ENCODE measurements at places on chromosomes 6 and 20.

DNA sequence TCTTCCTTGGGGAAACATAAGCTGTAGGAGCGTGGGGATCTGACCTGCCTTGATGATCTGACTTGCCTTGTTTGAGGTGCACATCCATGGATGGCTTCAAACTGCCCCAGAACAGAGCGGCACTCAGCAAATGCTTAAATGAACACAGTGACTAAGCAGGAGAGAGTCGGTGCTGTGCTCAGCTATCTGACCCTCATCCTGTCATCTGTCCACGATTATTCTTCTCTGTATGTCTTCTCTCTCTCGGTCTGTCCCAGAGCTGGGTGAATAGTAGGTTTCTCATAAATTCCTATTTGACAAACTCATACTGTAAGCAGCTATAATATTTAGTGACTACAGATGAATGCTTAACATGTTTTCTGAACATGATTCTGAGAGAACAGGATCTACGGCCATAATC lies 37.3 kb downstream of the TRAM2 start:
- no peak for DNase-seq

- peak; percentile 84 for DNase-seq
These were observed 38.8 kb downstream of the SRC start for GRCh38 chr20:37384683-37385174.

GRCh38 chr6:52135217-52135616 lies 47.8 kb upstream of the PKHD1 start:
- no peak for DNase-seq

DNA sequence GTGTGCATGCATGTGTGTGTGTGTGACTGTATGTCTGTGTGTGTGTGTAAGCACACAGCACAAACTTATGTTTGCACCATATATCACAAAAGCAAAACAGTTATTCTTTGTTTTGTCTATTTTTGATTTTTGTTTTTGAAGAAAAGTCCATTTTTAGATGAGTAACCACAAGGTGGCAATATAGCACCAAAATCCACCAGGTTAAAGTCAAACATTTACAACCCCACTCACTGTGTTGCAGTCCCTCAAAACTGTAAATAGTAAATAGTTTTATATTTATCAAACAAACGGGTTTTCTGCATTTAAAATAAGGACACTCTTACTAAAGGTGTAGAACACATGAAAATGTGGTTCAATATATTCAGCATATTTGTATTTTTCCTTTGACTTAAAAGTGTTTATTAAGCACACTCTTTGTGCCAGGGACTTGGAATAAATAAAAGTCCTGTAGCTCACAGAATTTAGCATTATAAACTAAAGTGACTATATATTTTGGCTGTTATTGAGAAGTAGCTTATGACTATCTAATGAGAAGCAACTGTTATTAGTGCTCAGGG lies 118.5 kb downstream of the GFRAL start:
- DNase-seq: no peak

DNA sequence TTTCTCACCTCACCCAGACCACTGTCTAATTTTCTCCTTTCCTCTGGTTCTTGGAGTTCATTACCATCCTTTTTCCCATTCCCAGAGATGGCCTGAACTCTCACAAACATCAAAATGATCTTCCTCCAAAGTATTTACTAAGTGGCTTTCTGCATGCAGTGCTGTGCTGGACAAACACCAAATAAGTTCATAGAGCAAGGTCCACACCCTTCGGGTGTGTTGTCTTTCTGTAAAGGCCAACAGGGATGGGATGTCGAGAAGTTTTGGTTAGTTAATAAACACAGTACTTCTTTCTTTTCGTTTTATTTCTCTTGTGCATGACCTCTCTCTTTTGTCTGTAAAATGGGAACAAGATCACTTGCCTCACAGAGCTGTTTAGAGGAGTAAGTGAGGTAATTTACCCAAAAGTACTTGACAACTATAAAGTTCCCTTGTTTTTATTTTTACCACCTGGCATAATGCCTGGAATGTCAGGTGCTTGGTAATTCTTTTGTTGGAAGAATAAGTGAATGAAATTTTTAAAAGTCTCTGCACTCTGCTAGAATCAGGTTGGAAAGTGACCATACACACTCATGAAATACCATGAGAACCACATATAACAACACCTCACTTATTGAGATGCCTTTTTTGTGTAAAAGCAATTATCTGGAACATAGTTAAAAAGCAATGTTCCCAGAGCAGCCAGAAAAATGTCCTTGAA lies 22.8 kb upstream of the CCN6 start:
- DNase-seq: no peak

DNA sequence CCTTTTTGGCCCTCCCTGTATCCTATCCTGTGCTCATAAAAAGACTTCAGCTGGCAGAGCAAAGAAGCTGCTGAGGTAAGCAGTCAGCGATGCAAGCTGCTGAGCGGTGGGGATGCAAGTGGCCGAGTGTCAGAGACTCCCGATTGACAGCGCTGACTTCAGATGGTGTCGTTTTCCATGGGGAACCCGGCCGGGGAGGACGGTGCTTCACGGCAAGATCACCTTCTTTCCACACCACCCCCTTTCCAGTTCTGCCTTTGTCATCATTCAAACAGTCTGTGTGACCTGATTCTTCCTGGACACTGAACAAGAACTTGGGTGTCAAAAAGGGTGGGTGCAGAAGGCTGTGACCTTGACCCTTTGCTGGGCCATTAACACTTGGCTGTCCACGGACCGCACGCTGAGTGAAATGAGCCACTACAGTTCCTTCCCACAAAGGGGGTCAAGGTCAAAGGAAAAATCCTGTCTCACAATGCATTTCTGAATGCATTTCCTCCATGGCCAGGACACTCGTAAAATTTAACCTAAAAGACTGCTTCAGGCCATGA lies 52.9 kb upstream of the UNC93A start:
- no peak for DNase-seq

GRCh38 chr6:52596371-52597028 lies 19.6 kb upstream of the TRAM2 start:
- no peak for DNase-seq

DNA sequence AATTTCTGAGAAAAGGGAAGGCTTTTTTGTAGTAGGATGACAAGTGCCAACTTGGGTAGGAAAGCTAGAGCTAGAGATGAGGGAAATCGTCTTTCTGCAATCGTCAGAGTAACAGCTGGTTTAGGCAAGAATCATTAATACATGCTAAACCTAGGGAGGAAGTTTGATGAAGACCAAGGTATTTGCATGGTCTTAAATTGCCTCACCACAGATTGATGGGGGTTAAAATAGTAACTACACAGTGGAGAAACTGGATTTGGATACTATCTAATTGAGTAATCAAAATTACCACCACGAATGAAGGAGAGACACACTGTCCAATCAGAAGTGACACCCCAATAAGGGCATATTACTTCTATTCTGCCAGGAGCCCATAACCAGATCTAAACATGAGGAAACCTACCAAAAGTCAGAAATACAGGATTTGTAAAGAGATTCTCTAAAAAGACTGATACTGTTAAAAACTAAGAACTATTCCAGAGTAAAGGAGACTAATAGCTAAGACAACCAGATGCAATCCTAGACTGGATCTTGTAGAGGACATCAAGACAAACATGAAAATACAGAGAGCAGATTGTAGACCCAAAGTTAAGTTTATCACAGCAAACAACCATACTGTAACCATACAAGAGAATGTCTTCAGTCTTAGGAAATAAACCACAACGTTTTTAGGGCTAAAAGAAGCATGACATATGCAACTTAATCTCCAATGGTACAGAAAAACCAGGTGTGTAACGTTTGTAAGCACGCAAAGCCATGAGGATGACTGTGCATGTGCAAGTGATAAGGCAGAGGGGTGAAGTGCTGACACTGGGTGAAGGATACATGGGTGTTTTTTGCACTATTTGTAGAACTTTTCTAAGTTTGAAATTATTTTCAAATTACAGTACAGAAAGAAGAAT lies 21.8 kb downstream of the SNX5 start:
- DNase-seq: no peak

GRCh38 chr6:15061180-15061641 lies 184.7 kb upstream of the JARID2 start:
- no peak for DNase-seq

DNA sequence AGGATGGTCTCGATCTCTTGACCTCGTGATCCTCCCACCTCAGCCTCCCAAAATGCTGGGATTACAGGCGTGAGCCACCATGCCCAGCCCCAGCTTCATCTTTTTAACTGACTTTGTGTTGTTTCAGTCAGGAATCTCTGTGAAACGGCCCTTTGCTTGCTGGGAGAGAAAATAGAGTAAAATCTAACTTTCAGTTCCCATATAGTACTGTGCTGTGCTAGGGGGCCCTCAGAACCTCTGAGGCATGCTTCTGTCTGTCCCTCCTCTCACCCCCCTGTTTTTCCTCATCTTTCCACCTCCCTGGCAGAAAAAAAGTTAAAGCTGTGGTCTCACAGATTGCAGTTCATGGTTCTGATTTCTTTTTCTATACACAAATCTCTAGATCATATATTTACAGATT lies 48.4 kb downstream of the LRP11 start:
- no peak for DNase-seq

DNA sequence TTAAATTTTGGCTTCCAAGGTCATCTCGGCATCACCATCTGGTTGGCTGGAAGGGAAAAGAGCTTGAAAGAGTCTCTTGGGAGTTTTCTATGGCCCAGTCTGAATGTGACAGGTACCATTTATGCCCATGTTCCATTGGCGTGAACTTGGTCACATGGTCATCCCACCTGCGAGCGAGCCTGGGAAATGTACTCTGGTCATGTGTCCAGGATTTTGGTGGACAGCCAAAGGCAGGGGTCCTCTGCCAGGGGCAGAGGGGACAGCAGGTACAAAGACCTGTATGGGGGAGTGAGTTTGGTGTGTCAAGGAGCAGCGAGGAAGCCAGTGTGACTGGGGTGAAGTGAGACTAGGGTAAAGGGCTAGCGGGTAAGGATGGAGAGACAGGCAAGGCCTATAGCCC lies 112.6 kb downstream of the CDC5L start:
- no peak for DNase-seq

DNA sequence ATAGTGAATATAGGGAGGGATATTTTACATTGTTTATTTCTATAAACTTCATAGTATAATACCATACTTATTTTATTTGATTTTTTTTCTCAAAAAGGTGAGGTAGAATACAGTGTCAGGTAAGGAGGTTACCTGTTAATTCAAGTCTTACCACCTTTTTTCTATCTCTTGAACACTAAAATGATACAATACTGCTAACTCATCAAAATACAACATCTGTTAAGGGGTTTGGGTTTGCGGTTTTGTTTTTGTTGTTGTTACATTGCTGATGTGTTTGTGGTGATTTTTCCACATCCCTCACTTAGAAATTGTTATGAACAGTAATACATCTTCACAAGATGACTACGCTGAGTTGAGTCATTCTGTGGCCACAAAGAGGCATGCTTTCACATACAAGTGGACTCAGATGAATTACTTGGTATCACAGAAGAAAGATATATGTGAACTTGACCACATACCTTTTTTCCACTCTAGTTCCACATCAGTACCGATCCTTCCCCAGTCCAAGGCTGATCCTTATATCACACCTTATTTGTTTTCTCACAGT lies 139.4 kb upstream of the ID4 start:
- DNase-seq: no peak

DNA sequence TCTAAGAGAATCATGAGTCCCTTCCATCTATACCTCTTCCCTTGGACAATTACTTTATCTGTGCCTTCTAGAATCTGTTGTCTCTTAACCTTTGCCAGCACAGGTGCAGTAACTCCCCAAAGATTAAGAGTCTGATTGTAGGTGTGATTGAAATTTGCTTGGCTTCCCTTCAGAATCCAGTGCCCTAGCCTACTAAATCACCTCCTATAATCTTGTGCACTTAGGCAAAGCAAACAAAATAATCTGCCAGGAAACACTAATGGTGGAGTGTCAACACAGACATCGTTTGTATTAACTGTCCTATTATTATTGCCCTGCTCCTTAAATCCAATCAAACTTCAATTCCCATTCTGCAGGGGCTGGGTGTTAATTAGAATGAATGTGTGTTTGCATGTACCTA lies 28.0 kb downstream of the ID4 start:
- DNase-seq: no peak

DNA sequence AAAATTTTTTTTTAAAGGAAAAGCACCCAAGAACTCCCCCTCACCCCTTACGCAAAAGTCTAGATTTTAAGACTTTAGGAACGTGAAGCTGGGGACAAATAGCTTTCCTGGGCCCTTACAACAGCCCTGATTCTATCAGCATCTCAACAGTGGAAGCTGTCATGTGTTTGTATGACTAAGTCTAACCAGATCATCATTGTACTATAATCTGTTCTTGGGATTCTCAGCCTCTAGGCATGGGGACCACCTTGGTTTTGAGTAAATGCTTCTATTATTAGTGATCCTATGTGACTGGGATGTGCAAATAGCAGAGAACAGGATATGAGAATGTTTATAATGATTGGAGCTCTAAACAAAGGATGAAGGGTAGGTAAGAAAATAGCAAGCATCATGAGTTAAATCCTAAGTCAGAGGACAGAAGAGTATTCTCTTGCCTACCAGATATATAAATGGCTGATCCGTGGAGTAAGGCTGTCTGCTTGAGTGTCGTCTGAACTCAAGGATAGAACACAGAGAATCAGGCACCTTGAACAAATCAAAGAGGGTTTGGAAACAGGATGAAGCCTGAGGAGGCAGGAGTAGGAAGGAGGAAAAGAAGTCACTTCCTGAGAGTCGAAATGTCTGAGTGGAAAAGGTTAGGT lies 105.7 kb upstream of the FAM184A start:
- no peak for DNase-seq

DNA sequence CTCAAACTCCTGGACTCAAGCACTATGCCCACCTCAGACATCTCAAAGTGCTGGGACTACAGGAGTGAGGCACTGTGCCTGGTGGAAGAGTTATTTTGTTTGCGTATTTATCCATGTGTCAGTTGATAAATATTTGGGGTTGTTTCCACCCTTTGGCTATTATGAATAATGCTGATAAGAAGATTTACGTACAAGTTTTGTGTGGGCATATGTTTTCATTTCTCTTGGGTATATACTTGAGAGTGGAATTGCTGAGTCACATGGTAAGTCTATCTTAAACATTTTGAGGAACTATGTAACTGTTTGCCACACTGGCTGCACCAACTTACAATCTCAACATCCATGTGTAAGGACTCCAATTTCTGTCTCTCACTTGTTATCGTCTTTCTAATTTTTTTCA lies 200.3 kb downstream of the RNGTT start:
- no peak for DNase-seq

GRCh38 chr20:24892931-24893330 lies 56.1 kb upstream of the CST7 start:
- DNase-seq: no peak

DNA sequence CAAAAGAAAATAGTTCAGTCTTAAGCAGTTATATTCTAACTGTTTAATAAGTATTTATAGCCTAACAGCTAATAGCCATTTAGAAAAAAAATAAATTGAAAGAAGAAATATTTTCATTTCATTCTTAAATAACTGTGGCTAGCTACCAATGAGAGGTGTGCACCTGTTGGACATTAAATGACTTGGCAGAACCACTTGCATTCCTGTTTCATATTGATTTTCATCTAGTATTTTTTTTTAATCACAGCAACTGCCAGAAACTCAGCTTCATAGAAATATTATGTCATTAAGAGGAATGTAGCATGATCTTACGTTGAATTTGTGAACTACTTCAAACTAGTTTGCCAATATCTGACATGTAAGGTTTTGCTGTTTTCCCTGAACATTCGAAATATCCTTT lies 10.1 kb downstream of the NAA20 start:
- DNase-seq: no peak
